ENCODE measurements at places on chromosomes 16 and 17.

DNA sequence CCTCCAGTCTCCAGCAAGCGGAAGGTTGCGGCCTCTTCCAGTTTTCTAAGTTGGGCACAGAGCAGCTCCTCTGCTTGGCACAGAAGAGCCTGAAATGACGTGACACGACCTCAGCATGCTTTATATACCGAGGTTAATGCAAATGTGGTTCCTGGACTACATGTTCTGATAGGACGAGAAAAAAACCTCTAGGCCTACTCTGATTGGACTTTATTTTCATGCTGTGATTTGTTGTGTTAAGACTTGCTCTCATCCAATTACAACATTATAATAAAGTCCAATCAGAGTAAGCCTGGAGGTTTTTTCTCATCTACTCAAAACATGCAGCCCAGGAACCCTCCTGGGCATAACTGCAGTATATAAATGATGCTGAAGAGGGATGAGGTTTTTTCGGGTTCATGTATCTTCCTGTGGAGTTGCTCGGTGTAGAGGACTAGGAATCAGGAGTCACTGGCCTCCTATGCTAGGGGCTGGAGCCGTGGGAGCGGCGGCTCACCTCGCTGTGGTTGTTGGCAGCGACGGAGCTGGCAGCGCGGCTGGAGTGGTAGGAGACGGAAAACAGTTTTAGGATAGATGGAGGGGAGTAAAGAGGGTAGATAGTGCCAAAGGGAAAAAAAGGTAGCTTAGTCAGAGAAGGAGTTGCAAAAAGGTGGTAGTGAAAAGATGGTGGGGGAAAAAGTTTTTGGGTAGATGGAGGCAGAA is 878.0 kb downstream of the KCNJ18 start:
- DNase-seq = no peak

DNA sequence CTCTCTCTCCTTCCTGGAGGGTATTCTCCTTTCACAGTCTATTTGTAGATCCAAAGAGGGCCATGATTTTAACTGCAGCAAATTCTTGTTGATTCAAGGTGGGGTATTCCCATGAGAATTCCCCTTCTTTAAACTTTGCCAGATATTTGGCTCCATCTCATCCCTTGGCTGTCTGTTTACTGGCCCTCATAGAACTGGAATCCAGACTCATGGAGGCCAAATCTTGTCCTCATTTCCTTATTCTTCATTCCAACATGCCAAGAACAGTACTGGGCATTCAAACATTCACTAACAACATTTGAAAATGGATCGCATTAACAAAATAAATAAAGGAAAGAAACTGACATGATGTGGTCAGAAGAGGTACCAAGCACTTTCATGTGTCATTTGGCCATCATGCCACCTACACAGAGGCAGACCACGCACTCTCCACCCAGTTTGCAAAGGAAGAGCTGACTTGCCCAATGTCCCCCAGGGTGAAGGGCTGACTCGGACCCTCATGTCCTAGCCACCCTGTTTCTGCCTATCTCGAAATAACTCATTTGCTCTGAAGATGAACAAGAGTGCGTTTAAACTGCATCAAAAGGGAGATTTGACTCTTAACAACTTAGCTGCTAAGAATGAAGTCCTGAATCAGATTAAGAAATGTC is 23.1 kb upstream of the SLC35B1 start:
- DNase-seq = no peak

- DNase-seq = no peak
Measured at GRCh38 chr16:88319116-88319965, 63.4 kb upstream of the ZNF469 start.

- DNase-seq = peak; percentile 38
Measured at GRCh38 chr16:56938664-56939513, 6.9 kb downstream of the HERPUD1 start.

DNA sequence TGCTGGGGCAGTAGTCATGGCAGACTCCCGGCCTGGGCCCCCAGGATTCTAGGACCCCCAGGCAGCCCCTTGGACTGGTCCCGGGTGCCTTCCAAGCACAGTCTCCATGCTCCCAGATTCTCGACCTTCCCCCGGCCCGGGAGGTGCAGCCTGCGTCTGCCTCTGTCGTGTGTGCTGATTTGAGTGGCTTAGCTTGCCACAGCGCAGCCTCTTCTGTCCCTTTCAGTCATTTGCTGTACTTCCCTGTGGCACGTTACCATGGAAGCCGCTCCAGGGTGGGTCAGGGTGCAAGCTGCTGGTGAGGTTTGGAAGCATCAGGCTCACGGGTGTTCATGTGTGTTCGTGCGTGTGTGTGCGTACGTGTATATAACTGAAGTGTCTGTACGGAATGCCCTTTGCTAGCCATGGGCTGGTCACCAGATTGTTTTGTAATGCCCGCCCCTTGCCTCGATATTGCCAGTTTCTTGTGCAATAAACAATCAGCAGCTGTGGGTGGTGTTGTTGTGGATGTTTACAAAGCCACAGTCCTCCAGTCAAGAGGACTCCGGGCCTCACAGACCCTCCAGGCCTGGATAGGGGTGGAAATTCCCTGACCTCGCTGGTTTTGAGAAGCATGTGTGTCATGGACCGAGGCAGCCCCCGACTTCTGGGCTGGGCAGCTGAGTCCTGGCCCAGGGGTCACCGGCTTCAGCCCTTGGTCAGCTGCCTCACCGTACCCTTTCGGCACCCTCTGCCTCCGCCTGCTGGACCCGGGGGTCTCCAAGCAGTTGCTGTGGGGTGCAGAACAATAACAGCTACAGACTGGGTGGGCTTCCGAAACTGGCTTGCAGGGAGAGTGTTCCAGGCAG is 9.7 kb upstream of the CLEC18A start:
- no peak for DNase-seq

DNA sequence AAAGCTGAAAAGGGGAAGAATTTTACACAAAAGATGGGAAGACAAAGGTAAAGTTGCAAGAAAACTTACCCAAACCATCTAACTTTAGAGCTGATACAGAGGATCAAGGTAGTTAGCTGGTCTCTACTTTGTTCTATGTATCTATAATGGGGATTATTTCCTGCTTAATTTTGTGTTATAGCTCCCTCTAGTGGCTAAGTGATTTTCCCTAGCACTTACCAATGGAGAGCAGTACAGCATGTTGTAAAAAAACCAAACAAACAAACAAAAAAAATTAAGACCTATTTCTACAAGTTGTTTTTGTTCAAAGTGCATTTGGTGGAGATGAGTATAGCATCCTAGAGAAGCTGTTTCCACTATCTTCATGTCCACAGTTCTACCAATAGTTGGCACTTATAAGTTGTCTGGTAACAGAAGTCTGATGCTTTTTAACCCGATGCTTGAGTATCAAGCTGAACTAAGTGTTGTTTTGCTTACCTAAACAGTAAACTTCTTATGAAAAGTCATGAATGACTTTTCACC is 7.5 kb downstream of the SRSF1 start:
- no peak for DNase-seq

DNA sequence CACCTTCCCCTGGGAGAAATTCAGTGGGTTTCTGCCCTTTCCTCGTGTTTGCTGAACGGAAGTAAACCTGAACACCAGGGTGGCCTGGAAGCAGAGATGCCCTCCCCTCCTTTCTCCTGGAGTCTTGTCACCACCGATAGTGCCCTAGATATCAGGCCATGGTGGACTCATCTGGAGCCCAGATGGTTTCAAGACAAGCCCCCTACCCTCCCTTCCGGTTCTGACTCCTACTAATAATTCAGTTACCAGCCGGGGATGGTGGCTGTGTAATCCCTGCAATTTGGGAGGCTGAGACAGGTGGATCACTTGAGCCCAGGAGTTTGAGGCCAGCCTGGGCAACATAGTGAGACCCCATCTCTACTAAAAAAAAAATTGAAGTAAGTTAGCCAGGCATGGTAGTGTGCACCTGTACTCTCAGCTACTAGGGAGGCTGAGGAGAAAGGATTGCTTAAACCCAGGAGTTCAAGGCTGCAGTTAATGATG is 2.4 kb downstream of the ZNF469 start:
- DNase-seq = no peak

DNA sequence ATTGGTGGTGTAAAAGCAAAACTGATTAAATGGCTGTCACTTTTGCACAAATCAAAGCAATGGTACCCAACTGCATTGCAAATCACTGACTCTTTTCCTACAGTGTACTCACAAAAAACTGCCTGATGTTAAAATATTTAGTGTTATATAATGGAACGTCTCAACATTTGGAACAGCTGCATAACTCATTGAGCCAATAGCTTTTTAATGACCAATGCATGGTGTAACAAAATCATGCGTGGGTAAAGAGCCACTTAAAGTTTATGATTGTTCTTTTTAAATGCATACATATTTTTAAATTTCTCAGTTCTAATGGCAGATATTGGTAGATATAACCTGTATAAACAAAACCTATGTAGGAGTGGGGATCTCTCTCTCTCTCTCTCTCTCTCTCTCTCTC is 204.0 kb upstream of the MPHOSPH6 start:
- no peak for DNase-seq
